ENCODE measurements at places on chromosomes 7 and 10.

DNA sequence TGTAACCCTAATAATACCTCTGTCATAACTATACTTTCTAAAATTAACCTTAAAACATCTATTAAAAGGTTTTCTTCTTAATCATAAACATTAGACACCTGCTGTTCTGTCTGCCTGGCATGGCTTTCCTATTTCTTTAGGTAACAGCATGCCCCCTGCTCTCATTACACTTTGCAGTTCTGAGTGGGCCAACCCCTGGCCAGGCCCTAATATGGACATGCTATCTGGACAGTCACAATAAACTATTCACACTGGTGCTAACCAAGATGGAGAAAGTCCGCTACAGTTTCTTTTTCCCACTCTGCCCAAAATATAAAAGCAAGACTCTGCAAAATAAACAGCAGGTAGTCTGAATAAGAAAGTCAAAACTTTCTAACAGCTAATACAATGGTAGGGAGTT is 84.0 kb downstream of the ELAPOR2 start:
- DNase-seq = no peak

- peak; percentile 69 for DNase-seq
Observed at GRCh38 chr7:155257482-155258225, 40.0 kb upstream of the INSIG1 start.

- no peak for DNase-seq
Observed at GRCh38 chr7:157985636-157986035, 602.0 kb downstream of the PTPRN2 start.

DNA sequence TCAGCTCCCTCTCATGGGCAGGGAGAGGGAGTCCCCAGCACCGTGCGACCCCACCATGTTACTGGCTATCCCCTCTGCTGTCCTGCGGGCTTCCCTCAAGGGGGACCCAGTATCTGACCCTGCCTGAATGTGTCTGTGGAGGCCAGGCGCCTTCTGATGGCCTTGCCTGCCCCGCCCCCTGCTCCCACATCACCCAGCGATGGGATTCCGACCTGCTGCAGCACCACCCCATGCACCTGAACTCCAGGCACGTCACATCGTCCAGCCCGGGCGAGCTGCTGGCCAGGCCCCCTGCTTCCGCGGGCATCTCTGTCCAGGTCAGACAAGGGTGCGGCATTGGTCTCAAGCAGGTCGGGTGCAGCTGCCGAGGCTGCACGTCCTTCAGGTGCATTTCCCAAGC is 19.0 kb downstream of the LRRC27 start:
- DNase-seq = no peak

DNA sequence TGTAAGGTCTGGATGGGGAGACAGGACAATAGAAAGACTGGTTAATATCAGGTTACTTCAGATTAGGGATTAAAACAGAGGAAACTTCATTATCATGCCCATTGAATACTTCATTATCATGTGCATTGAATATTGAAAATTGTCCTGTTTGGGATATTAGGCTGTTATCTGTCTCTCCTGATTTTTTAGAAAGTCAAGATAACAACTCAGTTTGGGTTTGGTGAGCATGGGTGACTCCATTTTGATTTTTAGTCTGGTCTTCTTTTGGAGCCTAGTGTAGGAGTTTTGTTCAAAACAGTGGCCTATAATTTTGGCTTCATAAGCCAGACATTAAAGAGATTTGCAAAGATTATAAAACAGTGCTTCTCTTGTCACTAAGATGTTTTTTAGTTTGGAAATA is 95.5 kb downstream of the ADK start:
- no peak for DNase-seq

- no peak for DNase-seq
Observed at GRCh38 chr10:61989995-61990760, 88.7 kb downstream of the ARID5B start.

GRCh38 chr10:85916994-85917573 is 449.5 kb downstream of the GRID1 start:
- no peak for DNase-seq

GRCh38 chr7:104126411-104126841 is 81.4 kb downstream of the ORC5 start:
- peak; percentile 43 for DNase-seq

DNA sequence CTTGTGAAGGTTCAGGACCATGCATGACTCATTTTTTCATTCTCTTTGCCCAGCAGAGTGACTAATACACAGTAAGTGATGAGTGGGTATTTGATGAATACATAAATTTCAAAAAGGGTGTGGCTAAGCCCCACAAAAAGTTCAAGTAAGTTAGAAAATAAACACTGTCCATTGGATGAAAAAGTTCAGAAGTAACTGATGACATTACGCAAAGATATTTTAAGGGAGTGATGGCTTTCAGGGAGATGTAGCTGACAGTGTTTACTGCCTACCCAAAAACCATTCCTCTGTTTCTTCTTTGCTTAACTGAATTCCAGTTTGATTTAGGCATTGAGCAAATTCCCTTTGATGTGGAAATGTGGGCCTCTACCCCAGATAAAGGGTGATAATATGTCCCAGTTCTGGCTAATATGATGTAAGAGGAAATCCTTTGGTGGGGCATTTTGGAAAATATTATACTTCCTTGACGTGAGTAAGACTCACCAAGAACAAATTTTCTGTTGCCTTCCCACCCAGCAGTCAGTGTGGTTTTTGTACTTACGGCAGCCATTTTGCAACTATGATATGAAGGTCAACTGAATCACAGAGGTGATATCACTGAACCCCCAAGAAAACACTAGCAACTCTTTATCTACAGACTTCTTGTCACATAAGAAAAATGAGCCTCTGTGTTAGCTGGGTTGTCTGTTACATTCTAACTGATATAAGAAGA is 29.0 kb upstream of the EBLN1 start:
- DNase-seq = peak; percentile 77

DNA sequence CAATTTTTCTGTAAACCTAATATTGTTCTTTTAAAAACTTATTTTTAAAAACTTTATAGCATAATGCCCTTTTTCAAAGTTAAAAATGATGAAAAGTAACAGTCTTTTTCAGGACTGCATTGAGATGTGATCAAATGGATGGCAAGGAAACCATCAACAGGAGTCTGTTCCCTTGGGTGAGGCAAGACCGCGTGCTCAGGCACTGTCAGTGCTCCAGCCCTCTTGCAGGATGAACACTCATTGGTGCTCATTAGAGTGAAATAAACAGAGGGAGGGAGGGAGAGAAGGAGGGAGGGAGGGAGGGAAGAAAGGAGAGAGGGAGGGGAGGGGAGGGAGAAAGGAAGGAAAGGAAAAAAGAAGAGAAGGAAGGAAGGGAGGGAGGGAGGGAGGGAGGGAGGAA is 145.7 kb upstream of the CHST15 start:
- no peak for DNase-seq

DNA sequence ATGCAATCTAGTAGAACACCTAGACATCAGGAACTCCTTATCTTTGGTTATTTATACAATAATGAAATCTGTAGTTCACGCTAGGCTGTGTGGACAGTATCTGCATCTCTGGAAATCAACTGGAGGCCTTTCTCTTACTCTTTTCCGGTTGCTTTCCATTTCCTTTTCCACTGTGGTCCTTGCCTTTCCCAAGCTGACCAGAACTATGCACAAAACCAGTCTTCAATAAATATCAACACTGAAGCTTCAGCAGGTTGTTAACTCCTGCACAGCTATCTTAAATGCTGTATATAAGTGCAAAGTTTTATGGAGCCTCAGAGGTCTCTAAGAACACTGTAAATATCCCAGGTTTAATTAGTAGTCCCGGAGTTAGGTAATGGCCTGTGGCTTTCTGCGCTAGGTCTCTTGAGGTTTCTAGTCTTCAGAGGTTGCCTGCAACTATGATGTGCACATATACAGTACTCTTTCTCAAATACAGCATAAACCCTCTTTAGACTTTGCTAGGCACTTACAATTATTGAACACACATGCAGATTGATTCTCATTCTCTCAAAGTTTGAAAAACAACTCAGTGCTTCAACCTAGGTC is 2.4 kb downstream of the KLLN start:
- DNase-seq = no peak

- peak; percentile 62 for DNase-seq
Observed at GRCh38 chr10:21497177-21497807, 28.2 kb downstream of the SKIDA1 start.

- DNase-seq = peak; percentile 94
Observed at GRCh38 chr10:124648738-124649137, 95.4 kb downstream of the FAM53B start.

GRCh38 chr10:48944171-48944570 is 4.5 kb upstream of the LRRC18 start:
- DNase-seq = no peak

DNA sequence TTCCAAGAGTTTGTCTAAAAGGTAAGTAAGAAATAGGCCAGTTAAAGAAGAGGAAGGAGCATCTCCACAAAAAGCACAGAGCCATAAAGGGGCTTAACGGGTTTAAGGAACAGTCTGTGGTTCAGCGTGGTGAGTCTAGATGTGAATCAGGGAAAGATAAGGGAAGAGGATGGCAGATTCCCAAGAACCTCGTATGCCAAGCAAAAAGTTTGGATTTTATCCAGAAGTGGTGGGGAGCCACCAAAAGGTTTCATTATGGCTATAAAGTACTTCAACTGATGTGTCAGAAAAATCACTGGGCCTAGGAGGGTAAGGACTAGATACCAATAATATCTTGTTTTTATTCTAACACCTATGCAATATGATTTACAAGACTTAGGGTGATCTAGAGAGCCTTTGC is 161.9 kb upstream of the PTER start:
- DNase-seq = no peak

GRCh38 chr7:157751406-157751805 is 414.6 kb downstream of the DNAJB6 start:
- DNase-seq = no peak

DNA sequence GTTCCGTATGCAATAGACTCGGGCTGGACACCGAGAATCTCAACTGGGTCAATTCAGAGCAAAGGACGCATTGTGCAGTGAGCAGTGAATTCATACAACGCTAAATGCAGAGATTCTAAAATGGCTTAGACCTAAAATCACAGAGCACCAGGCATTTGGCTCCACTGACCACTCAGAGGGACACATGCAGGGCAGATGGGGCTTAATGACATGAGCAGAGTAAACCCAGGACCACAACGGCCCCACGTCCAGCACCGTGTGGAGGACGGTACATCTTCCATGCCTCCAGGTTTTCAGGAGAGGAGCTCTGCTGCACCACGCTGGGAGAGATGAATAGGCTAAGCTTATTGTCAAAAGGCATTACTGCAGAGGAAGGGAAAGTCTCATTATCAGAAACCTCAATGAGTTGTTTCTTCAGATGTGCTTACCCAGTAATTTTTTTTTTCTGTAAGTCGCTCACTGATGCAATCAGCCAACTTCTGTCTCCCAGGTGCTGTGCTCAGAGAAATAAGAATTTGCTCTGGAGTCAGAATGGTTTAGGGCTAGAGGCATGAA is 555.0 kb downstream of the PTPRN2 start:
- DNase-seq = no peak

DNA sequence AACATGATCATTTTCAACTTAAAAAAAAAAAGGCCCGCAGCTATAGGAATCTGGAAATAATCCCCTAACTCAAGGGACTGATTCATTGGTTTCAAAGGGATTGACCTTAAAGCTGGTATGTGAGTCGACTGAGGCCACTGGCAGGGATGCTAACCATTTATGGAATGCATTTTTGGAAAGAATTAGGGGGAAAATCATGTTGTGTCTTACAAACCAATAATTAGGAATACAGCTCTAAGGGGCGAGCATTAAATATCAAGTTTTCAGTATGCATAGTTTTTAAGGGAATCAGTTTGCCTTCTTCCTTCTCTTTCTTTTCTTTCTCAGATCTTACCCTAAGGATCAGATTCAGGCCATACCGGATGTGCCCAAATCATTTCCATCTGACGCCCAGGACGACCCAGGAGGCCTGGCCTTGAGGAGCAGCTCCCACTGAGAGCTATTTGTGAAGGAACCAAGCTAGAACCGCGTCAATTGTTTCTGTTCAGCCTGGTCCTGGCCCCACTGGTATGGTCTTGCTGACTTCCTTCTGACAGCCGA is 48.7 kb downstream of the BPGM start:
- DNase-seq = peak; percentile 86

GRCh38 chr10:80192553-80192952 is 12.8 kb downstream of the ANXA11 start:
- no peak for DNase-seq

DNA sequence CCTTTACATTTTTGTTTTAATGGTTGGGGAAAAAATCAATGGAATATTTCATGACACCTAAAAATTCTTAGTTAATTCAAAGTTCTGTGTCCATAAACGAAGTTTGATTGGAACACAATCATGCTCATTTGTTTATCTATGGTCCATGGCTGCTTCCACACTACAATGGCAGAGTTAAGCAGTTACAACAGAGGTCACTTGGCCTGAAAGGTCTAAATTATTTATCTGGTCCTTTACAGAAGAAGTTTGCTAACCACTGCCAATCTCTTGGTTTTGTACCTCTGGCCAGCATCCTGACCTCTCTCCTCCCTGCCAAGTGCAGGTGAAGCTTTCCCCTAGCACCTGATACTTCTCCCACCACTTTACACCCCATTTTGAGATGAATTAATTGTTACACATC is 61.5 kb downstream of the SRPK2 start:
- DNase-seq = no peak

GRCh38 chr7:107471292-107472070 is 1.6 kb downstream of the GPR22 start:
- DNase-seq = peak; percentile 43

- DNase-seq = no peak
Observed at GRCh38 chr10:34370126-34370525, 445.0 kb downstream of the PARD3 start.

GRCh38 chr10:112140110-112140970 is 43.2 kb downstream of the GPAM start:
- DNase-seq = peak; percentile 80

- DNase-seq = no peak
Observed at GRCh38 chr10:12795315-12796110, 206.0 kb downstream of the CCDC3 start.

- no peak for DNase-seq
Observed at GRCh38 chr10:116110736-116111135, 162.3 kb downstream of the GFRA1 start.

DNA sequence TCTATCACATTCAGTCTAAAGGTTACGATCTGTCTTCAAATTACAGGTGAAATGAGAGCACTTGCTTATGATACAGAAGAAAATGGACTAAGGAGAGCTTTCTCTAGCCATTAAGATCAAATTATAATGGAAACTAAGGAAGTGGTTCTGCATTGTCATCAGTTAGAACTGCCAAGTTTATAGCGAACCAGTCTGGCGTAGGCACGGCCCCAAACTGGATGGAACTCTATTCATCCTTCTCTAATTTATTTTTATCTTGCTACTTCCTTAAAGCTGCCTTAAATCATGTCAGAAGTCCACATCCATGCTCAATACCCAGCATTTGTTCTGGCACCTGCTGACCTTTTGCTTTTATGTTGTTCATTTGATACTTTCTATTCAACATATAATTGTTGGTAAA is 63.7 kb upstream of the APBB1IP start:
- DNase-seq = no peak

GRCh38 chr10:99598011-99598410 is 22.2 kb downstream of the SLC25A28 start:
- DNase-seq = no peak

DNA sequence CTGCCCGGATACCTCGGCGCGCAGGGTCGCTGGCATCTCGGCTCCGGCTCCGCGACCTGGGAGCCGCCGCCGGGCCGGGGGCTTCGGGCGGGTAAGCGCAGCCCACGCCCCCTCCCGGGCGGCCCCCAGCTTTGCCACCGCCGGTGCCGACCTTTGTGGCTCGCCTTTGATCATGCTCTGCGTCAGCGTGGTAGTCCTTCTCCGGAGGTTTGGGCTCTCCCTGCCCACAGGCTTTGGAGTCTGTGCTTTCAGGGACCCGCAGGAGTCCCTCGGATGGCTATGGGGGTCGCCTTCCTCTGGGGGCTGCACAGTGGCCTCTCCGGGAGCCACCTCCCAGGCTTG is 7.3 kb downstream of the ATP6V1F start:
- no peak for DNase-seq

GRCh38 chr7:1004018-1004852 is 21.3 kb downstream of the CYP2W1 start:
- no peak for DNase-seq
